Cortex of kidney (tissue), 1 donor: ENCODE measurements at places on chromosomes 7 and 10.

- DNase-seq = no peak
These were observed 460.5 kb downstream of the RPS24 start for GRCh38 chr10:78494179-78494578.

DNA sequence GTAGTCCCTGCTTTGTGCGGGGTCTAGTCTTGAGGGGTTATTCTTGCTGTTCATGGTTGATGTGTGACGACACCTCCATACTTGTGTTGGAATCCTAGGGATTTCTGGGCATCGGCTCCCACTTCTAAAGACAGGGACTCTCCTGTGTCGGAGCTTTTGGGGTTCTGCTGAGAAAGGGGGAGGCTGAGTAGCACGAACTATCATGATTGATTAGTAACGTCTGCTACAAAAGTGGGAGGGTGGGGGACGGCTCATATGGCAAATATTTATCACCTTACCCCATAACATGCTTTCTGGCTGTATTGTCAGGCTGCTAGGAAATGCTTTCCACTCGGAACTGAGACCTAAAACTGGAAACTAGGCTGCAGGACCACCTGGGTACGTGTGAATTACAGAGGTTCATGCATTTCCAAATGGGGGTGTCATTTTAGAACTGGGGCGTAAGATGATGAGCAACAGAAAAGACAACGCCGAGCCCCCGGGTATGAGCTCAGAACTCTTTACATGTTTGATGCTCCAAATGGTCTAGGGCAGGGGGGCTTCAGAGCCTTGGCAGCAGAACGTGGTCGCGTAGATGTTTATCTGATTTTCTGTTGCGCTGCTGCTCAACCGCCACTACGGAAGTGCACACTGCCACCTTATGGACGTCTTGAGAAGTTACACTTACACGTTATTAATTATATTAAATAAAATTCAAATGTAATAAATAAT, 15.1 kb upstream of the NME8 start:
- no peak for DNase-seq

DNA sequence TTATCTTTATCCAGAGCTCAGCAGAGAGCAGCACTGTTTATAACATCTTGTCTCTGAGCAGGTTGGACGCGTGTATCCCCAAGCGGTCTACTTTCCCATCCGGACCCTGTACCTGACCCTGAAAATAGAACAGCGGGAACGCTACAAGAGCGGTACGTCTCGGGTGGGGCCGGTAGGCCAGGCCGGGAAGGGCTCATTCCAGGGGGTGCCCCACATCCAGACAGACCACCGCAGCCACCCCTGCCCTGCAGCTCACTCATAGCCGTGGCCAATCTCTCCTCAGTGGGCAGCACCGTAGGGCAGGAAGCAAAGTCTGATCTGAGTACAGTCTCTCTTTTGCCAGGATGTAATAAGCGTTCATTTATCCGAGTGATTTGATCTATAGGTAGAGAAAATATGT, 113.7 kb downstream of the TRRAP start:
- no peak for DNase-seq

DNA sequence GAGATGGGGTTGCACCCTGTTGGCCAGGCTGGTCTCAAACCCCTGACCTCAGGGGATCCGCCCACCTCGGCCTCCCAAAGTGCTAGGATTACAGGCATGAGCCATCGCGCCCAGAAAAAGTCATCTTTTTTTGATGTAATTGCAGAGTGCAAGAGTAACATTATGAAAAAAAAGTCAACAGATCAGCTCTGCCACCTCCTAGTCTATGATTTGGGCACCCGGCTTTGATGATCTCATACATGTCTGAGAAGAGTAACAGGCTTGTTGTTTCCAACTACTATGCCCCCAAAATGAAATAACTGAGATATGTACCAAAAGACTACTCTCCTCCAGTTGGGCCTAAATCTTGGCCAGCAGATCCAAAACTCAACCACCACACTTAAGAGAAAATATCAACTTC, 40.8 kb downstream of the VOPP1 start:
- no peak for DNase-seq

DNA sequence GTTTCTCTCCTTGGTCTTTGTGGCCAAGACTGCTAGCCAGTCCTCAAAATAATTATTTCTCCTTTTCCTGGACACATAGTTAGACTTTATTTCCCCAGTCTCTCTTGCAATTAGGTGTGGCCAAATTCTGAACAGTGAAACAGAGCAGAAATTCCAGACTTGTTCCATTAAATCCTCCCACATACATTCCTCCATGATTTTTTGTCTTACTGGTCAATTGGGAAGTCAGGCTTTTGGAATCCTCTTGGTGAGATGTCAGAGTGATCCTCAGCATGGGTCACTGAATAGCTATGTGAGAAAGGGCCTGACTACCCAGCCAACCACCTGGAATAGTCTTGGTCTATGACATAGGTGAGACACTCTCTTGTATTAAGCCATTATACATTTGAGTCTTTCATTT, 164.2 kb downstream of the DGKI start:
- DNase-seq = no peak

GRCh38 chr10:88236121-88236743, 346.9 kb downstream of the RNLS start:
- no peak for DNase-seq

- DNase-seq = no peak
These were observed 207.8 kb upstream of the CTBP2 start for GRCh38 chr10:125368146-125368545.

GRCh38 chr7:11193131-11193867, 219.6 kb downstream of the PHF14 start:
- DNase-seq = no peak

GRCh38 chr10:52771534-52772445, 794 bp downstream of the MBL2 start:
- no peak for DNase-seq

DNA sequence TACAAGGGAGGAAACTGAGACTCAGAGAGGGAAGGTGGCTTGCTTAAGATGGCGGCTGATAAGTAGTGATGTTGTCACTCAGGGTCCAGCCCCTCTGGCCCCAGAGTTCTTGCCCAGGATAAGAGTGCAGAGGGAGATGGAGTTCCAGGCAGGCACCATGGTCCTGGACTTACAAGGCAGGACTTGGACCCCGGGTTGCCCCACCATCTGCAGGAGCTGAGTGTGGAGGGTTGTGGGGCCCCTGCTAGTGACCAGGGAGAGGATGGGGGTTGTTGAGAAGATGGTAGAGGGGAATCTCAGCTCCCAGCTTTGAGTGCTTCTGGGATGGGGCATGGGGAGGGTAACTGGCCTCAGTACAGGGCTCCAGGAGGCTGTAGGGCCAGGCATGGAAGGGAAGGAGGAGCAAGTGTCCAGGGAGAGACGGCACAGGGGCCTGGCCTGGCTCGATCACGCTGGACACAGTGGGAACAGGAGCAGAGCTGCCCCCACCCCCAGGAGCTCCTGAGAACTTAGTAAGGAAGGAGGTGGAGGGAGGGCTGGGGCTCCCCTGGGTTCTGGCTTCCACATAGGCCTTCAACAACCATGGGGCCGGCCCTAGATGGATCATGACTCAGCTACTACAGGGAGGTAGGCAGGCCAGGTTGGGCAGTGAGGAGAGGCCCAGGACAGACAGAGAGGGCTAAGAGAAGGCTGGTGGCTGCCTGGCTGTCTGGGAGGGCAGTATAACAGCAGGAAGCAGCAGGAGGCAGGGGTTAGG, 28.2 kb downstream of the PPIF start:
- no peak for DNase-seq

DNA sequence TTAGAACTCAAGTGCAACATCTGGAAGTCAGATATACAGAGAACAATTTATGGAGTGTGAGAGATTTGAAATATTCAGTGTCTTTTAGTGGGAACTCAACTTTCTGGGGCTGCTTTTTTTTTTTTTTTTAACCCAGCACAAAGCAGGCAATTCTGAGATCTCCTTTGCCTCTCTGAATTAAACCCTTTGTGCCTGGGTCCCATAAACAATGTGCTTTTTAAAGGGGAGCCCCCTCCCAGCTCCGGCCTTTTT, 146.8 kb downstream of the CELF2 start:
- DNase-seq = no peak

- DNase-seq = no peak
These were observed 23.1 kb upstream of the MACC1 start for GRCh38 chr7:20240080-20240926.

DNA sequence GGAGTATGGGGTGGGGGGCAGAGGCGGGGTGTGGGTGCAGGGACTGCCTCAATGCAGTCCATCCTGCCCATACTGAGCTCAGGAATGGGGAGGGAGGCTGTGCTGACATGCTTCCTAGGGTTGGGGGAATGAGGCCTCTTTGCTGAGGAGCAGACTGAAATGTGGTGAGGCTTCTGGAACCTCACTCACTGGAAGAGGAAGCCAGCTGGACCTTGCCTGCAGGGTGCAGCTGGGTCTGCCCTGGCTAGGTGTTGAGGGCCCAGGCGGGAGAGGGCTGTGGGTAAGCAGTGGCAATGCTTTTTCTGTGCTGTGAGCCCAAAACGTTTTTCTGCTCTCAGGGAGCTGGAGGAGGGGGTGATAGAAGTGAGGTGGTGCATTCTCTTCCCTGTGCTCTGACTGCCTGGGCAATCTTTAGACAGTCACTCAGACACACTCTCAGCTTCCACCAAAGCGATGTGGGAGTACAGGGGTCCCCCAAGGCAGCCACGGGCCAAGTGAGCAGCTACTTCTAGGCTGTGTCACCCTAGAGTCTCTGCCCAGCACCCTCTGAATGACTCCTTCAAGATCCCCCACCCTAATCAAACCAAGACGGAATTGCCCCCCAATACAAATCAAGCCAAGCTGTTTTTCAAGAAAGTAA, 41.1 kb upstream of the BMPR1A start:
- no peak for DNase-seq

- no peak for DNase-seq
These were observed 196.3 kb downstream of the DNAJC1 start for GRCh38 chr10:21807180-21807579.

DNA sequence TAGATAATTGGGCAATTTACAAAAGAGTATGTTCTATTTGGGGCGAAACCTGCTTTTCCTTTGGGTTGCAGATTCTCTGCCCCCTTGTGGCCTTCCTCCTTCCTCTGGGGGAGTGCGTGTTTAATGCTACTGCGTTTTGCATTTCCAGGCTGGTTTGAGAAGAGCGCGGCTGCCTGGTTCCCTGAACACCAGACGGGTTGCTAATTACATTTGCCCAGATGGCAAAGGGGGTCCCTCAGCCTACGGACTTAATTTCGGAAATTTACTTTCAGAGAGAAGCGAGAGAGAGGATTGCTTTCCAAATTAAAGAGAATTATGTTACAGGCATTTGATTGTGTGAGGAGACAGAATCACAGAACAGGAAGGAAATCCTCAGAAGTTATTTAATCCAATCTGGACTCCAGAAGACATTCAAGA, 91.9 kb upstream of the JAZF1 start:
- DNase-seq = no peak
